ENCODE measurements at places on chromosomes 11 and 22.

DNA sequence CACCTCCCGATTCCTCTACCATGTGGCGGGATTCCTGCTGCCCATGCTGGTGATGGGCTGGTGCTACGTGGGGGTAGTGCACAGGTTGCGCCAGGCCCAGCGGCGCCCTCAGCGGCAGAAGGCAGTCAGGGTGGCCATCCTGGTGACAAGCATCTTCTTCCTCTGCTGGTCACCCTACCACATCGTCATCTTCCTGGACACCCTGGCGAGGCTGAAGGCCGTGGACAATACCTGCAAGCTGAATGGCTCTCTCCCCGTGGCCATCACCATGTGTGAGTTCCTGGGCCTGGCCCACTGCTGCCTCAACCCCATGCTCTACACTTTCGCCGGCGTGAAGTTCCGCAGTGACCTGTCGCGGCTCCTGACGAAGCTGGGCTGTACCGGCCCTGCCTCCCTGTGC lies 10.5 kb downstream of the CXCR5 start:
- DNase-seq = no peak

DNA sequence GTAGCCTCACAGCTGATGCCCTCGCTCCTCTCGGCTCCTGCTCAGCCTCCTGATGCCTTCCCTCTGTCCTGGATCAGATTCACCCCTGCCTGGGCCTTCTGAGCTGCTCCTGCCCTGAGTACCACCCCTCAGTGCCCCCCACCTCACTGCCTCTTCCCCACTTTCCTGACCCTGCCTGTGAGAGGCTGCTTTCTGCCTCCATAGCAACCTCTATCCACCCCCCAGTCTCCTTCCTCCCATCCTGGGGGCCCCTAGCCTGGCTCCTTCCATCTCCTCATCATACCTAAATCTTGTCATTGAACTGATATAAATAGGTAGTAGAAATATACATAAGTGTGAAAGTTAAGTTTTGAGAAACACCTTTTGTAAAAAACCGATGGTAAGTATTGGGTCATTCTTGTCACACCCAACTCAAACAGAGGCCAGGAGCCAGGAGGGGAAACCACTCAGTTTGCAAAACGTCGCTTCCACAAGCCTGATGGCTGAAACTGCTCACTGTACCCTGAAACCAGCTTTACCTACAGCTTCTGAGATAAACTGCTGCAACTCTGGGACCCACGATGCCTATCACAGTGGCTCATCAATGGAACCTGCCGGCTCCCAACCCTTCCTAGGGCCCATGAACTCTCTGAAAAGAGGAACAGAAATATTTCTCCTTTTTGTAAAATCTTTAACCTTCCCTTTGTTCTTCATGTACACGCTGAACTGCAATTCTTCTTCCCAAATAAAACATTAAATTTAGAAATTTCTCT lies 4.8 kb upstream of the APOBEC3H start:
- DNase-seq = no peak

GRCh38 chr11:10693509-10694081 lies at the start of gene IRAG1:
Gene IRAG1 (minus strand): TSS chr11:10693755. CDS start chr11:10693602, 153 bp downstream.
- DNase-seq = no peak

- DNase-seq = no peak
Observed at GRCh38 chr11:70424765-70425344, 26.5 kb downstream of the CTTN start.

GRCh38 chr11:122850076-122850631 lies 11.9 kb downstream of the CRTAM start:
- DNase-seq = no peak

Measured in NCI-H1105 (cell line).